Heart left ventricle (tissue), 16 donors: ENCODE measurements at places on chromosomes 1 and 21.
A peak's percentile ranks its signal among the peaks of the same experiment; 100 is the strongest.

DNA sequence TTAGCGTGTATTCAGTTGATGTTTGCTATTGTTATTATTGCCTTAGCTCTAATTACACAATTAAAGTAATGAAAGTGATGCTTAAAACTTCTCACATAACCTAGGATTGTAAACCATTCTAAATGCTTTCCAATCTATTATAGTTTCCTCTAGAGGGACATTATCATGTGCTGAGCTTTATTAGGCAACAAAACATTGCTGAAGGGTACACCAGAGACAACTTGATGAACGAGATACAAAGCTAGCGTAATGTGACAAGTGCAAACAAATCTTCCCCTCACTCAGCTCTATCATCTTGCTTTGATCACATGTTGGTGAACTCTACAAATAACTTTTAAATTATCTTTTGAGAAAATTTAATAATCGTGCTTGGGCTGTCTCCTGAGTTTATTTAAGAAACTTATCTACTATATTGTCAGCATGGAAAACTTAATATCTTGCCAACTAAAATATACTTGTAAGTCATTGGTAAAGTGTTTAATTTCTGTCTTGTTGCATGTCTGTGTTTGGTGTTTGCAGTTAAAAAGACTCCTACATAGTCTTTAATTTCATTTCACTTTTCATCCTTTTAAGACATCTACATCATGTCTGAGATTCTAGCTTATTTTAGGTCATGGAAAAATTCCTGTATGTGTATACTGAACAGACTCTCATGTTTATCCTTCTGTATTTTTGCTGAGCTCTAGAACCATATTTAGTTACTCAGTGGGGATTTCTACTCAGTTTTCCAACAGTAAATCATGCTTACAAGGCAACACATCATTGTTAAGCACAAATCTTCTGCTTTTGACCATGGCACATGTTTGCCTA lies 104.2 kb upstream of the ADAMTS5 start:
- peak overlapping the region; percentile 19 for H3K27ac ChIP-seq
- H3K4me3 ChIP-seq, result no peak overlapping the region
- no peaks in the 10 kb centered on the region for H3K27me3 ChIP-seq
- no peaks in the 10 kb centered on the region for H3K4me1 ChIP-seq

DNA sequence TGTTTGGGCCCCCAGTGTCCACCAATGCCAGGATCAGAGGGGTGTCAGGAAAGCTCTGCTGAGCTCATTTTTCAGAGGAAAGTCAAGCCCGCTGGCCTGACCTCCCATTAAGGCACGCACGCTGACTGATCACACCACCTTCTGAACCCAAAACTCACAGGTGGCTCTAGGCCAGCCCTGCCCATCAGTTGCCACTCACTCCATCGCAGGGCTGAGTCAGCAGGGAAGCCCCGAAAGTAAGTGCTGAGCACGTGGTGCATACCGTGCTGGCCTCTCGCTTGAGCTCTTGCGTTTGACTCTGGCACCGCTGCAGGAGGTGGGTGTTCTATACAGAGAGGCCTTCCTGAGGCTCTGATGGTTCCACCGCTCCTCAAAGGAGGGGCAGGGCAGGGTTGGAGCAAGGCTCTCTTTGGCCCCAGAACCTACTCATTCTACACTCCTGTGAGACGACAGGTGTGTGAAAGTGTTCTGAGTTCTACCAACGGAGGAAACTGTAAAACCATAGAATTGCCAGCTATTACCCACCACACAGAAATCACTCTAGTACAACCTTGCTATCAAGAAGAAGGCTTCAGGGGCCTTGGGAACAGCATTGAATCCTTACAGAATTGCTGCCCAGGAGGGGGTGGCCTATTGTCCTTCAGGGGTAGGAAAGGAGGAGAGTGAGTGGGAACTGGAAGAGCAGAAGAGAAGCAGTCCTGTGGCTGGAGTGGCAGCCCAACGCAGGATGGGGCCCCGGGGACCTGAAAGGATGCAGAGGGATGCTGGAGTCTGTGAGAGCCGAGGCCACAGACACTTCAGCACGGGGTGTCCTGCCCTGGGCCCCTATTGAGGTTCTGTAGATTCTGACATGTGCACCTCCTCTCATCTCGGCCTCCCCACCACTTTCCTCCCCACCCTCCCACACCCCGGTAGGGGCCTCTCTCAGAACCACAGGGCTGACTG lies 214.7 kb upstream of the EDN2 start:
- no peak overlapping the region for H3K27ac ChIP-seq
- H3K27me3 ChIP-seq, result no peaks in the 10 kb centered on the region
- no peak for DNase-seq
- no peak overlapping the region for H3K4me3 ChIP-seq
- no peaks in the 10 kb centered on the region for H3K36me3 ChIP-seq

DNA sequence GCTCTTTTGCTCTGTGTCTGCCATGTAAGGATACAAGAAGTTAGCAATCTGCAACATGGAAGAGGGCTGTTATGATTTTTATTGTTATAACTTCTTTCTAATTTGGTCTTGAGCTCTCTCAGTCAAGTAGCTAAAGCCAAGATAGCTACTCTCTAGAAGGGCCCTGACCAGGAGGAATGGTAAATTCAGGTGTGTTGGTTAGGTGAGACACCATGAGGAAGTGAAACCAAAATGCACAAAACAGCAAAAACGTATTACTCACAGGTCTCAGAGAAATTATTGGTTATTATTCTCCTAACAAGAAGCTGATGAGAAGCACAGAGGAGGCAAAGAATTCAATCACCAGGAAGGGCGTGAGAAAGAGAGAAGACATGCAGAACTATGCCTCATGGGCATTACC lies 51.8 kb upstream of the INSL5 start:
- no peaks in the 10 kb centered on the region for H3K36me3 ChIP-seq
- H3K27ac ChIP-seq, result no peak overlapping the region
- H3K27me3 ChIP-seq, result no peaks in the 10 kb centered on the region
- DNase-seq, result no peak

GRCh38 chr1:7842517-7842916 lies 10.3 kb downstream of the UTS2 start:
- H3K27ac ChIP-seq, result no peak overlapping the region
- H3K27me3 ChIP-seq, result no peaks in the 10 kb centered on the region
- peaks cover 29% of the 10 kb centered on the region for H3K36me3 ChIP-seq
- no peak for DNase-seq
- H3K4me3 ChIP-seq, result no peak overlapping the region

DNA sequence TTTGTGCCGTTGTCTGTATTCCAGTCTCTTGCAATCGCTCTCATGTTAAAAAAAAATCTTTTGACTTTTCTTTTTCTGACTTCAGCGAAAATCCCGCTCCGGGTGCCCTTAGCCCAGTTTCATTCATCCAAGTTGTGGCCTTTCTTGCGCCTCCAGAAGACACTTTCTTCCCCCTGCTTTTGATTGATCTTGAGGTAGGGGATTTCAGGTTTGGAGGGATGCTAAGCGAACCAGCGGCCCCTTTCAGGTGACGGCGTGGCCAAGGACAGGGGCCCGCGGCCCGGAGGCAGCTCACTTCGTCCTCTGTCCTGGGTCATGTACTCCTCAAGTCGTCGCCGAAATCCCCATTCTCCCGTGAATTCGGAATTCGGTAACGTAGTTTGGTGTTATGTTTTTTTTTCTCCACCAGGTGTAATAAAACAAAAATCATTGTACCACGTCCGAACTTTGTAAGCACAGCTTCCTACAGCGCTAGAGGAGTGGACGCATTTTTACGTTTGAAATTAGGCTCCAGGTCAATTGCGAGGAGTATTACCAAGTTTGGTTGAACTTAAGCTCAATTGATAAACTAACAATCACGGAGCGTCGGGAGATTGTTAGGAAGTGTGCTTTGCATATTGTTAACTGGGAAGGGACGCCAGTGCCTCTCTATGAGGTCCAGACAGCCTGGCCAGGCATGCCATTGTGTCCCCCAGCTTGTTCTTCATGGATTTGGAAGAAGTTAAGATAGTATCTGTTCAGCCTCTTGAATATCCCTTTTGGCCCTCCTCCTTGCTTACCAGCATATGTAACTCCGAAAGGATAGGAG lies 1.1 kb downstream of the MRPS6 start:
- H3K27me3 ChIP-seq, result no peaks in the 10 kb centered on the region
- DNase-seq, result no peak
- H3K36me3 ChIP-seq, result no peaks in the 10 kb centered on the region
- no peaks in the 10 kb centered on the region for H3K4me1 ChIP-seq
- peak overlapping the region; percentile 43 for H3K4me3 ChIP-seq
- peak overlapping the region; percentile 88 for H3K27ac ChIP-seq

- no peak for DNase-seq
- no peaks in the 10 kb centered on the region for H3K27me3 ChIP-seq
- no peak overlapping the region for H3K4me3 ChIP-seq
- no peak overlapping the region for H3K27ac ChIP-seq
- no peaks in the 10 kb centered on the region for H3K36me3 ChIP-seq
Observed at GRCh38 chr1:6185635-6186382, 5.7 kb upstream of the CHD5 start.

DNA sequence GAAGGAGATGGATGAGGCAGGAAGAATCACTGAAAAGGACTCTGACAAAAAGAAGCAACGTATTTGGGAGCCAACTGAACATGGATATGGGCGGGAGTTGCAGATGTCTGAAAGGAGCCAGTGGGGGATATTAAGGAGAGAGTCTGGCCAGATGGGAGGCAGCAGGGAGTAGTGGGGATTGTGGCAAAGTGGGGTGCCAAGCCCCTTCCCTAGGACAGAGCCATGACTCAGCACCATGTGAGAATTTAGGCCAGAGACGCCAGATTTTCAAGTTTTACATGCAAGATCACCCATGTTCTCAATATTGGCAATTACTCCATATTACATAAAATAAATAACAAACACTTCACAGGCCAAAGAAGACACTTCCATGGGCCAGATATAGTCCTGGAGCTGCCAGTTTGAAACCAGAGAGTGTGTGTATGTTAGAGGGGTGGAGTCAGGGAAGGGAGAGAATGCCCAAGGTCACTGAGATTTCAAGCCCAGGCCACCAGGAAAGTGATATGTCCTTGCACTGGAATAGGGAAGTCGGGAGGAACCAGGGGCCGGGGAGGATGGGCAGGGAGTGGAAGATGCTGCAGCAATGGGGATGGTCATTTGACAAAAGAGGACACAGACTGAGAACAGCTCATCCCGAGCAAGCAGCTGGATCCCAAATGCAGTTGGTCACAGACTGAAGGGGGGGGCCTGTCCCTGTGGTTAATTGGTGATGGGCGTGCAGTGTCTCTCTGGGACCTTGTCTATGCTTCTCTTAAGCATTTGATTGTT lies 23.5 kb downstream of the TMEM51 start:
- no peak overlapping the region for H3K27ac ChIP-seq
- H3K27me3 ChIP-seq, result no peaks in the 10 kb centered on the region
- no peaks in the 10 kb centered on the region for H3K36me3 ChIP-seq
- H3K4me1 ChIP-seq, result peaks cover 11% of the 10 kb centered on the region
